ENCODE measurements at places on chromosomes 3 and 15.

DNA sequence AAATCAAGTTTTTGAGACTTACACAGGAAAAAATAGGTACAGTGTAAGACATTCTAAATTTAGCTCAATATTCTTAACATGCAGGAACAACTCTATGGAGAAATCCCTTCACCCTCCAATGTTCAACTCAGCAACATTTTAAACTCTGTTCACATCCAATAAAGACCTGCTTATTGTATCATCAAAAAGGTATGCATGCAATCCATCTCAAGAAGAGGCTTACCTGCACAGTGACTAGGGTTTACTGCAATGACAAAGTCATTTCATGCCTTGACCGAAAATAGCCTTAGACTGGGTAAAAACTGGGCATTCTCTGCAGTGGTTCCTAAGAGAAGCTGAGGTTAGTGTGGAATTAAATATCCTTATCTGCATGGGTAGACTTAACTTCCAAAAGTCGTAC lies 80.5 kb downstream of the MAGI1 start:
- no peak for DNase-seq

- DNase-seq, result no peak
Measured at GRCh38 chr3:176795891-176796290, 401.4 kb downstream of the TBL1XR1 start.

GRCh38 chr3:126911162-126912026 lies 71.5 kb upstream of the PLXNA1 start:
- no peak for DNase-seq

DNA sequence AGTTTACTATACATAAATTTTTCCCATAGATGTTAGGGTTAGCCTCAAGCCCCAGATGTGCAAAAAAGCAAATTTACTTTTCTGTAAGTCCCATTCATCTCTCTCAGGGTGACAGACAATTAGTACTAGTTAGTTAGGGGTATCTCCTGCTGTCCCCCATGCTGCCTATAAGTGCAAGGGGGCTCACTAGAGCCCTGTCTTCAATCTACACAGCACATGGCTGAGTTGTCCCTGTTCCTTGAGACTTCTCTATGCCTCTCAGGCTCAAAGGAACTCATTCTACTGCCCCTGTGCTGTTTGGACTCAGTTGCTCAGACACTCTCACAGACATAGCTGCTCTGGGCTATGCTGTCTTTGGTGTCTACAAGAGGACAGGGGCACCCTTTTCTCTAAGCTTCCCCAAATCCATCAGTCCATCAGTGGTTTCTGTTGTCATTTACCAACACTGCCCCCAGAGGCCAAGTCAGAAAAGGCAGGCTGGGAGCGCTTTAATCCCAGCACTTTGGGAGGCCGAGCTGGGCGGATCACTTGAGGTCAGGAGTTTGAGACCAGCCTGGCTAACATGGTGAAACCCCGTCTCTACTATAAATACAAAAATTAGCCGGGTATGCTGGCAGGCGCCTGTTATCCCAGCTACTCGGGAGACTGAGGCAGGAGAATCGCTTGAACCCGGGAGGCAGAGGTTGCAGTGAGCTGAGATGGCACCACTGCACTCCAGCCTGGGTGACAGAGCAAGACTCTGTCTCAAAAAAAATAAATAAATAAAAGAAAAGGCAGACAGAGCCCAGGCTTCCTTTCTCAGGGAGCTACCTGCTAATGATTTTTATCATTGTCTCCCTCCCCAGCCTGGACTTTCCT lies 31.4 kb upstream of the PRTG start:
- DNase-seq, result peak; percentile 3

DNA sequence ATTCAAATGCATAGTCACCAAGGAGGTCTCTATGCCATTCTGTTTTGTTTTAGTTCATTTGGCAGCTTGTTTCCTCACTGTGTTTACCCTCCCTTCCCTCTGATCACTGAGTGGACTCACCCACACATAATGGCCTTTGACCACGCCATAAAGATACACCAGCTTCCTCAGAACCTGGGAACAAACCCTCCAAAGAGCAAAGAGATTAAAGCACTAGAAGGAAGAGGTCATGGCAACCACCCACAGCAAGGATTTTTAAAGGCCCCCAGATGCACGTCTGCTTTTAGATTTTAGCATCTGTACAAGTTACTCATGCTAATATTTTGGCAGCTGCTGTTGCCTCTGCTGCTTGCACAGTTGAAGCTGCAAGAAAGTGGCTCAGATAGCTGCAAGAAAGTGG lies 47.9 kb upstream of the CADPS start:
- no peak for DNase-seq

GRCh38 chr3:148955544-148956346 lies 35.6 kb upstream of the GYG1 start:
- DNase-seq, result no peak

GRCh38 chr3:54878145-54878544 lies 49.7 kb downstream of the LRTM1 start:
- DNase-seq, result no peak

DNA sequence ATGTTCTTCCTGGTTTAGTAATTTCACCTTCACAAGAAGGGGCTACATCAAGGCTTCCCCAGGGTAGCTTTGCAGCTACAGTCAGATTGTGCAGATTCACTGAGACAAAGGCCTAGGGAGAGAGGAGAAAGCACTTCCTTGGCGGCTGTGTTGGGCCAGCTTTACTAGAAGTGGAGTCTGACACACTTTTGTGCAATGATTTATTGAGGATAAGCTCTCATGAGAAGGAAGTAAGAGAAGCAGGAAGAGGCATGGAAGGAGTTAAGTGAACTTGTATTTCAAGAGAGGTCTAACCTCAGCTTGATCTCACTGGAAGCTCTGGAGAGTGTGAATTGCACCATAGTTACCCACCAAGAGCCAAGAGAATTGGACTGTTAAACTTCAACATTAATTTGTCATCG lies 78.9 kb downstream of the TGFBR2 start:
- DNase-seq, result no peak

DNA sequence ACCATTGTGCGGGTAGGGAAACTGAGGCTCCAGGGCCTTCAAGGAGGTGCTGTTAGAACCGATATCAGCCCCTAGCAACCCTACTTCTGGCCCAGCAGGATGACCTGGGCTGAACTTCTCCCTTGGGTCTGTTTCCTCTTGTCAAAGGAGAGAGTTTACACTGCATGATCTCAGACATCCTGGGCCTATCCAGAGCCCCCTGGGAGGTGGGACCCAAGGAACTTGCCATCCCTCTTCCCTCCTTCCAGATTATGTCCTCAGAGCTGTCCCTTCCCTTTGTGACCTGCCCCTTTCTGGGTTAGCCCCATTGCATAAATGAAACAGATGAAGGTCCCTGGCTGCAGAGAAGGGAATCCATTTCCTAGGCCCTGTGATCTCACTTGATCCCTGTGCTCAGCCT lies 12.3 kb upstream of the DNAH1 start:
- DNase-seq, result no peak

DNA sequence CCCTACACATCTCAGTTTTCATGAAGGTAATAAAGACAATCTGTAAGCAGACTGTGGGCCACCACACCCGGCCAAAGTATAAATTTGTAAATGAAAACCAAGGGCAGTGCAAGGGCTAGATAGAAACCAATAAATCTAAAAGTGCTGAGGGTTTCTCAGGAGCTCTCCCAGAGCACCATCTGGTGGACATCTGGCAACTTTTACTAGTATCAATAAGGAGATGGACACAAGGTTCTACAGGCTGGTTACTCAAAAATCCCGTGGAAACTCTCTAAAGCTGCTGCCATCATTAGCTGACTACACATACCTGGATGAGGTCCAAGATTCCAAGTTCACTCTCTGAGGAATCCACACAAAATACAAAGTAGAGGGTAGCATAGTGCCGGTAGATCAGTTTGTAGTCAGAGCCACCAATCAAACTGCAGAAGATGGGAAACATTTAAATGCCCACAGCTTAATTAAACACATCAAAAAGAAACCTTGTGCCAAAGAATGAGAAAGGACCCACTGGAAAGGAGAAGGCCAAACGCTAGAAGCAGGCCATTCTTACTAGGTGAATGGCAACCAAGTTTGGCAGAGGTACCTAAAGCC lies 5.5 kb downstream of the AP3S2 start:
- no peak for DNase-seq

- DNase-seq, result no peak
Measured at GRCh38 chr15:22895465-22896190, 57.2 kb downstream of the NIPA2 start.

DNA sequence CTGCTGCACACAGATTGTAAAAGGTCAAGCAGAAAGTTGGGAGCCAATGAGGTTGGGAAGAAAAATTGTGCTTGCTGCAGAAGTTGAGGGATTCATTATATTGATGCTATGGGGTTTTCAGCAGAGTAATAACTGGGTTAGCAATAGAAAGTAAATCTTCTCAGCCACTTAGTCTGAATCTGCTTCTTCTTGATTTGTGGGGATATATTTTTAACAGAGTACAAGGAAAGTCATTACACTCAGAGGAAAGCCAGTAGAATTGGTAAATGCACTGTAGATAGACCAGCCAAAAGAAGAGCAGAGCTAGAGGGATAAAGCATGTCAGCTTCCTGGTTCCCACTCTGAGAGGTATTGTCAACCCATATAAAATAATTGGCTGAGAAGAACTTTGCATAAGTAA lies 663.6 kb downstream of the NLGN1 start:
- no peak for DNase-seq

- DNase-seq, result no peak
Measured at GRCh38 chr15:75238150-75238549, 20.0 kb upstream of the GOLGA6C start.

GRCh38 chr3:127831723-127832172 lies 9.4 kb upstream of the MGLL start:
- no peak for DNase-seq

- no peak for DNase-seq
Measured at GRCh38 chr15:81168131-81168526, 28.6 kb upstream of the IL16 start.

- no peak for DNase-seq
Measured at GRCh38 chr3:160478338-160478737, 28.8 kb upstream of the TRIM59 start.

GRCh38 chr3:156211583-156211982 lies 91.2 kb downstream of the KCNAB1 start:
- DNase-seq, result no peak

GRCh38 chr15:28047277-28047676 lies 51.8 kb downstream of the OCA2 start:
- no peak for DNase-seq

DNA sequence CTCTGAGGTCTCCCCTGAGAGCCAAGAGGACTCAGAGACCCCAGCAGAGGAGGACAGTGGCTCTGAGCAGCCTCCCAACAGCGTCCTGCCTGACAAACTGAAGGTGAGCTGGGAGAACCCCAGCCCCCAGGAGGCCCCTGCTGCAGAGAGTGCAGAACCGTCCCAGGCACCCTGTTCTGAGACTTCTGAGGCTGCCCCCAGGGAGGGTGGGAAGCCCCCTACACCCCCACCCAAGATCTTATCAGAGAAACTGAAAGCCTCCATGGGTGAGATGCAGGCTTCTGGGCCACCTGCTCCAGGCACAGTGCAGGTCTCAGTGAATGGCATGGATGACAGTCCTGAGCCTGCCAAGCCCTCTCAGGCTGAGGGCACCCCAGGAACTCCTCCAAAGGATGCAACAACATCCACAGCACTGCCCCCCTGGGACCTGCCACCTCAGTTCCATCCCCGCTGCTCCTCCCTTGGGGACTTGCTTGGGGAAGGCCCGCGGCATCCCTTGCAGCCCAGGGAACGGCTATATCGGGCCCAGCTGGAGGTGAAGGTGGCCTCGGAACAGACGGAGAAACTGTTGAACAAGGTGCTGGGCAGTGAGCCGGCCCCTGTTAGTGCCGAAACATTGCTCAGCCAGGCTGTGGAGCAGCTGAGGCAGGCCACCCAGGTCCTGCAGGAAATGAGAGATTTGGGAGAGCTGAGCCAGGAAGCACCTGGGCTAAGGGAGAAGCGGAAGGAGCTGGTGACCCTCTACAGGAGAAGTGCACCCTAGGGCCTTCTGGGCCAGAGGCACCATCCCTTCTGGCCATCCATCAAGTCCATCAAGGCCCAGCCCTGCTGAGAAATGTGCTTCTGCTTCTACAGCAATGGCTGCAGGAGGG lies 23.6 kb downstream of the PLEKHO2 start:
- DNase-seq, result no peak

- no peak for DNase-seq
Measured at GRCh38 chr3:4406746-4407568, 60.1 kb downstream of the SUMF1 start.

GRCh38 chr3:37024092-37024491 lies 30.8 kb downstream of the MLH1 start:
- DNase-seq, result no peak

GRCh38 chr3:194732617-194733016 lies 46.9 kb downstream of the FAM43A start:
- no peak for DNase-seq

GRCh38 chr3:146160964-146161662 lies at the start of gene PLOD2:
PLOD2 (minus strand) TSS chr3:146161184; CDS start chr3:146160989, 195 bp downstream.
- DNase-seq, result no peak

DNA sequence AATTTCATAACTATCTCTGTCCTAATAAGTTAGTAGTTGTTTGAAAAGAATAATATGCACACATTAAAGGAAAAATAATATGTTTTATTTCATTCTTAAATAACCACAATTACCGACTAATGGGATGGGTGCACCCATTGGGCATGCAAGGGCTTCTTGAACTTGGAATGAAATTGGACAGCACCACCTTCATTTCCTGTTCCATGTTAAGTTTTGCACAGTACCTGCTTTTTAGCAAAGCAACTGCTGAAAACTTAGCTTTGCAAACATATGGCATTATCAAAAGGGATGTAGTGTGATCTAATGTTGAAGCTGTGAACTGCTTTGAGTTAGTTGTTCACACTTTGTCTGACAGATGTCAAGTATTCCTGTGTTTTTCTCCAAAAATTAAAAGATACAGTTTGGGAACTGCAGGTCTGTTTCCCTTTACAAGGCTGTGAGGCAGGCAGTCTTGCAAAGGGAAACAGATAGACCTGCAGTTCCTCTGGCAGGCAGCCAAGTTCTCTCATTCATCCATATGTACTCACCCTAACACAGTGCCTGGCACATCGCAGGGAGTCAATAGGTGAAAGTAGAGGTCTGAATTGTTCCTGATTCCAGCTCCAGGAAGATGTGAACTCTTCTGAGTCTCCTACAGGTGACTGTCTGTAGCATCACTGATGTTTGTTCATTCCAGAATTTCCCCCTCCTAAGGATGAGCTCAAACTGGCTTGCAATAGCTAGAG lies 64.3 kb upstream of the GOLGA8B start:
- no peak for DNase-seq

- no peak for DNase-seq
Measured at GRCh38 chr3:142777927-142778326, 54.1 kb downstream of the TRPC1 start.

DNA sequence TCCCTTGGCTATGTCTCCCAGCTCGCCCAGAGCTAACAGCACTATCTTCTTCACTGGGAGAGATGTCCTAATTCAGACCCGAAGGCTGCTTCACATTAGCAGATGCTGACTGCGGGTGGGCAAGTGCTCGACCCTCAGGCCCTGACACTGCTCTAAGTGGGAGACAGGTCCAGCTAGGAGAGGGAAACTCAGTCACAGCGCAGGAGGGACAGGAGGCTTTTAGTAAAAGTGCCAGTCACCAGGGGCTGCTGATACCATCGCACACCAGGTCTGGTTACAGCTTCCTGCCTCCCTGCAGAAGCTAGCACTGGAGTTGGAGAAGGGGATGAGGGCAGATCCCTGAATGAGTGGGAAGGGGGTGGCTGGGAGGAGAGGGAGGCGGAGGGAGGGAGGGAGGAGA lies 365.8 kb upstream of the RGMA start:
- no peak for DNase-seq
